Occipital lobe (tissue), 3 donors: ENCODE measurements at places on chromosomes 3 and 15.

- DNase-seq, result no peak
These were observed 199.6 kb downstream of the FMN1 start for GRCh38 chr15:32994810-32995424.

GRCh38 chr15:100332721-100333120, 9.1 kb downstream of the ADAMTS17 start:
- no peak for DNase-seq

GRCh38 chr15:57045741-57046382, 127.4 kb downstream of the TCF12 start:
- DNase-seq, result no peak

GRCh38 chr3:184082034-184082433, 14.8 kb upstream of the HTR3E start:
- DNase-seq, result no peak

DNA sequence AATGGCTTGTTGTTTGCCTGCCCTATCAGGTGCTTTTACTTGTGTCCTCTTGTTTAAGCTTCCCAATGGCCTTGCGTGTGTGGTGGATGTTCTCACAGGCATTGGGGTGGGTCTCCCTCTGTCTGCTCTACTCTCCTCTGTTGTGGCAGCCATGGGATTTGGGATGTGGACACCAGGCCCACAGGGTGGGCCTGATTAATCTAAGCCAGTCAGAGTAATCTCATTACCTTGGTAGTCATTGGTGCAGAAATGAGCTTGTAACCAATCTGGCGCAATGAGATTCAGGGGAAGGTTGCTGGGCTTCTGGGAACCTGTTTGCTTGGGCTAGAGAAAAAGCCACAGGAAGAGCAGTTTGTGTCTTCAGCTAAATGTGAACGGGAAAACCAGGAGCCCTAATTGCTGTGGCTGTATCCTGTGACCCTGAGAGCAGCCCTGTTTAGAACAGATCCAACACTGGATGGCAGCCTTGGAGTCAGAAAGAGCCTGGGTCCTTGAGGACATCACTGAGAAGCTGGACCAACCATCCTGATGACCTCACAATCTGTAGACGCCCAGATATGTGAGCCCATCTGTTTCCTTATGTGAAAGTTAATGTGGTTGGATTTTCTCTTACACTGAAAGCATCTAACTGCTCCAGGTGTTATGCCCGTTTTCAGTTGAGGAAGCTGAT, 157.3 kb upstream of the UBE2E1 start:
- no peak for DNase-seq

DNA sequence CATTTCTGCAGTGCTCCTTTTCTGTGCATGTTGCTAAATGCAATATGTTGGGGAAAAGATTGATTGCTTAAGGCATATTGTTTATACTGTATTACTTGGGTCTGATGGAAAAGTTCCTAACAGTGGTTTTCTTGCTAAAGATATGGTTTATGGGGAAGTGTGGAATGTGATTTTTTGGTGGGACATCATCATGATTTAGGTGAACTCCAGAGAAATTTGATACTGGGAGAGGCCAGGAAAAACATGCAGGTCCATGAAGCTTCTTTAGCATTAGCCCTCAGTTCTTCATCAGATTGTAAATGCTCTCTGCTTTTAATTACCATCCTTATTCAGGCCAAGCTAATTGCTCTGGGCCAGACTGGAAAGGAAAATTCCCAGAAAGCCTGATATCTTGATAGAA, 147.5 kb downstream of the LRTM1 start:
- DNase-seq, result no peak

GRCh38 chr3:71949442-71949841, 164.5 kb upstream of the PROK2 start:
- no peak for DNase-seq

- no peak for DNase-seq
These were observed 409.9 kb downstream of the RBMS3 start for GRCh38 chr3:29690686-29691353.
